ENCODE measurements at places on chromosomes 6 and 20.

- DNase-seq: no peak
These were observed 225.5 kb downstream of the TAF4 start for GRCh38 chr20:61839912-61840778.

- DNase-seq: no peak
These were observed 205.6 kb upstream of the RIN2 start for GRCh38 chr20:19552221-19553180.

- DNase-seq: no peak
These were observed 569.0 kb downstream of the KIF16B start for GRCh38 chr20:16004108-16004854.

- DNase-seq: peak; percentile 96
These were observed 376.7 kb upstream of the CITED2 start for GRCh38 chr6:139751179-139751578.

- DNase-seq: no peak
These were observed 33.8 kb downstream of the RANBP9 start for GRCh38 chr6:13677878-13678254.

DNA sequence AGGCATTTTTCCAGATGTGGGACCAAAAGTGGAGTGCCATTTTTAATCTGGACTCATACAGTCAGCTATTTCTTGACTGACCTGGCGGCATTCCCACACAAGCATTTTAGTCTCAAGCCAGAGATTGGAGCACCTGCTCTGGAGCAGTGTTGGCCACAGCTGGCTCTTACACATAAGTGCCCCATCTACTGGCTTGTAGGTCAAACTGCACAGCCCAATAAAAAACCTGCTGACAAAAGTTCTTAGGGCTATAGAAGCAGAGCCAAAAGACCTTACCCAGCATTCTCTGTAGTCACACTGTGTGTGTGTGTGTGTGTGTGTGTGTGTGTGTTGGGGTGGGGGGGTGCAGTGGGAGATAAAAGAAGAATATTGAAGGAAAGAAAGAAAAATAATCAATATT lies 38.6 kb upstream of the SENP6 start:
- peak; percentile 27 for DNase-seq

GRCh38 chr6:118921084-118921483 lies 13.9 kb downstream of the MCM9 start:
- no peak for DNase-seq

GRCh38 chr6:27145731-27146455 lies 101.6 kb upstream of the PRSS16 start:
- peak; percentile 93 for DNase-seq

DNA sequence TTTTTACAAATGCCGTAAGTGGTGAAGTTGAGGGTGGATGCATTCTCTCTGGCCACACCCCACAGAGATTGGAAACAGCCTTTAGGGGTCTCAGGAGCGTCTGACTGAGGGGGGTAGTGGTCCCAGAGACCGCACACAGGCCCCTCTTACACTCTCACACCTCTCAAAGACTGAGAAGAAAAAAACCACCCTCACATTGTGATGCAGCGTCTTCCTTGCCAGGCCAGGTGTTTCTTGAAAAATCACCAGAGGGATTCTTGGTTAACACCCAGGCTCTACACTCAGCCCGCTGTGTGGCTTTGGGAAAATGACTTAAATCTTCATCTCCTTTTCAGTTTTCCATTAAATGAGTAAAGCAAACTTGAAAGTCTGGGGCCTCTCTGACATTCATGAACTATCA lies 115.8 kb upstream of the SPTLC3 start:
- DNase-seq: no peak

Measured in fibroblast of skin of scalp (primary cell).